ENCODE measurements at places on chromosomes 16 and 17.

- DNase-seq = no peak
These were observed 9.4 kb downstream of the RPL19 start for GRCh38 chr17:39209317-39210092.

- DNase-seq = no peak
These were observed 23.0 kb upstream of the PLCG2 start for GRCh38 chr16:81755915-81756614.

GRCh38 chr17:64983708-64984107 lies 64.4 kb upstream of the LRRC37A3 start:
- no peak for DNase-seq

DNA sequence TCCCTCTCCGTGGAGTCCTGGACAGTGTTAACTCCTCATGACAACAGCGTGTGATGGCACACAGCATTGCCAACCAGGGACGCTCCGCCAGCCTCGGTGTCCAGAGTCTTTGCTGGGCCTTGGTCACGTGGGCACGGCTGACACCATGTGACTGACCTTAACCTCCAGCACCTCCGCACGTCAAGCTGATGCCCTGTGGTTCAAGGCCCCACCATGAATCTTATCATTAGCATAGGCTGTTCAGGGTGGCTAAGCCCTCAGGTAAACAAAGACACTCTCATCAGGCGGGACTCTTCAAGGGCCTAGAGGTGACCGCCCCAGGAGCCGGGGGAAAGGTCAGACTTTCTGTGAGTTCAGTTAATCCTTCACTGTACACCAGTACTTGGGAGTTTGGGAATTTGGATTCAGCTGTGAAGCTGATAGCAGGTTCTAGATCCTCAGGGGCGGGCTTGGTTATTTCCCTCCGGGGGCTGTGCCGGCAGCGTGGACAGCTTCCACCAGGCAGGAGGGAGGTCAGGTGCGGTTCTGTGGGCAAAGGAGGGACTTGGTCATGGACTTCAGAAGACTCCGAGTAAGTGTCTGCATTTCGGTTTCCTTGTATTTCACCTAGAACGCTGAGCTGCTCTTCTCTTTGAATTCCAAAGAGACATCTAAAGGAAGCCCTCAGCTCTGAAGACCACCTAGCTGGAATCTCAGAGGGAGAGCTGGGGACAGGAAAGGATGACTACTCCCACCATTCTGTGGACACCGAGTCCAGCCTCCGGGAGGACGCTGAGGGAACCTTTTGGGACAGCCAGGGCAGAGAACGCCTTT lies 195.5 kb upstream of the CIBAR2 start:
- DNase-seq = no peak

GRCh38 chr16:85557083-85557970 lies 55.8 kb upstream of the GSE1 start:
- no peak for DNase-seq

GRCh38 chr17:7284911-7285310 lies 3.4 kb downstream of the SLC2A4 start:
- DNase-seq = no peak

GRCh38 chr16:9159839-9160550 lies 68.6 kb downstream of the HAPSTR1 start:
- no peak for DNase-seq

DNA sequence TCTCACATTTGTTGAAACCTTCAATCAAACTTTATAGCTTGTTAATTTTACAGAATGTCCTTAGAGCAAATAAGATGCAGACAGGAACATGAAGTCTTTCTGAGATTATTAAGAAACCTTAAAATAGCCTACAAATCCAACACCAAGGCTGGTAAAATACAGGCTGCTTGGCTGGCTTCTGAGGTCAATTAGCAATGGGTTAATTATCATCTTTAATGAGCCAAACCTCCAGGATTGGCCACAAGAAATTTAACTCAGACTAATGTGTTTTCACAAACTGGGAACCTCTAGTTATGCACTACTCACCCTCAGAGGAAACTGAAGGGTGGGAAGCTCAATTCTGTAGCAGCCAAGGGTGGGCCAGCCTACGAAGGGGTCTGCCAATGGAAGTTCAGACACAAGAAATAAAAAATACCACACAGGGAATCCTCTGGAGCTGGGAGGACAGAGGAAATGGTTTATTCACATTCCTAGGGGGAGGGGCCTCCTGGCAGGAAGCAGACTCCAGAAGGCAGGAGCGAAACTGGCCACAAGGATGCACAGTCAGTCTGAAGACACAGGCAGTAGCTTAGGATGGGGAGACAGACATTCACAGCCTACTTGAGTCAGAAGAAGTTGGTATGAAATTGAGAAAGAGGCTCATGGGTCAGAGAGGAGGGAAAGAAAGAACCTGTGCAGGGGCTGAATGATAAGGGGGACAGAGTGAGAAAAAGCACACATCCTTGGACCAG lies 36.1 kb downstream of the HIC1 start:
- DNase-seq = peak; percentile 89

GRCh38 chr17:31488982-31489294 lies 97.5 kb downstream of the RAB11FIP4 start:
- DNase-seq = no peak

GRCh38 chr16:15778204-15778743 lies 78.6 kb downstream of the MYH11 start:
- no peak for DNase-seq

DNA sequence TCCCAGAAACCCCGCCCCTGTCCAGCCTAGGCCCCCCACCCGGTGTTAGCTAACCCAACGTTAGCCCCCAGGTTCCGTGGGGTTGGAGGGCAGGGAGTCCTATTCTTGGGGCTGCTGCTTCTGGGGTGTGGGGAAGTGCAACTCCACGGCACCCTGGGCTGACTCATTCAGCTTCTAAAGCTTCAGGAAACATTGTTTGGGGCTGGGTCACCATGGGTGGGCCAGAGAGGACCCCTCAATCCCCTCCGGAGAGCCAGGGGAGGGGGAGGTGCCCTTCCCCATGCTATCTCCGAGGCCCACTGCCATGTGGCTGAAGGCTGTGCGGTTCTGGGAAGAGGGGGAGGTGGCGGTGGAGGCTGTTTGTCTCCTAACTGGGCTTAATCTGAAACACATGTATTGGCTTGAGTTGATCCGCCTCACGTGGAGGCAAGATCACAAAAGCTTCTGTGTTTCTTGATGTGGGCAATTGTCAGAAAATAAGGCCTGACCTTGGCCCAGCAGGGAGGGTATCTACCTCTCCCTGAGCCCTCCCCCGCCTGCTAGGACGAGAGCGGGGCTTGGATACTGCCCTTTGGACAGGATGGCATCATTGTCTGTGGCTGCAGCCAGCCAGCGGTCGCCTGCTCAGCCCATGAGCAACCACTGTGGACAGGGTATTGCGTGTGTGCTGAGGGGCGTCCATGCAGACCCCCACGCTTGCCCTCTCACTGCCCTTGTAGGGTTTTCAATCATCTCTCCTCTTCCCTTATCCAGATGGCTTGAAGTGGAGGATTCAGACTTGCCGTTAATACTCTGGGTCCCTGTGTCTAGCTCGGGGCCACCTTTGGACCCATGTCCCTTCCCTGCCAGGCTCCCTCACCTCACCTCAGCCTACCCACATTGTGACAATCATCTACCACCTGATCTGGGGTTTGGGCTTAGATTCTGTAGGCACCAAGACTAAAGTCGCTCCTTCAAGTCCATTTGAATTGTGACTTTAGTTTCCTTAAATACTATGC lies 1.3 kb downstream of the SERPINF1 start:
- DNase-seq = no peak

Data from vagina (tissue), 2 donors.